ENCODE measurements at places on chromosomes 13 and 19.

GRCh38 chr19:5507065-5507909 is 52.1 kb downstream of the ZNRF4 start:
- DNase-seq, result no peak

DNA sequence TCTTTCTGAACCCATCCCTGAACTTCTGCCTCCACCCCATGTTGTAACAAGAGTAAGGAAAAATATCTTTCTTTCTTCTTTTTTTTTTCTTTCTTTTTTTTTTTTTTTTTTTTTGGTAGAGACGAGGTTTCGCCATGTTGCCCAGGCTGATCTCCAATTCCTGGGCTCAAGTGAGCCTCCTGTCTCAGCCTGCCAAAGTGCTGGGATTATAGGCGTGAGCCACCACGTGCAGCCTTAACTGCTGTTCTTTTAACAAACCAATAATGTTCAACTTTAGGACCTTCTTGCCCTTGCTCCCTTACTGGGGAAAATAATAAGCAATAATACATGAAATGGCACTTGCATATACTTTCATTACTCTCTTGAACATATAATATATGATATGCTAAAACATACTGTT is 19.6 kb downstream of the GPR183 start:
- DNase-seq, result no peak

DNA sequence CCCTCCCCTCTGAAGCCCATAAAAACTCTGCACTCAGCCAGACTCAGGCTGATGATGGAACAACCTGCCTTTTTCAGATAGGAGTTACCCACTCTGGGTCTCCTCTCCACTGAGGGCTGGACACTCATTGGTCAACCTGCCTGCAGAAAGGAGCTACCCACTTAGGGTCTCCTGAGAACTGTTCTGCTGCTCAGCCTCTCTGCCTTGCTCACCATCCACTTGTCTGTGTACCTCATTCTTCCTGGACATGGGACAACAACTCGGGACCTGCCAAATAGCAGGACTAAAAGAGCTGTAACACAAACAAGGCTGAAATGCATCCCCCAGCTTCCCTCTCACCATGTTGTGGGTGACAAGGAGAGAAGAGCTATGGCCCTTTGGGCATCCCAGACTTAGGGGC is 18.4 kb upstream of the RCBTB2 start:
- no peak for DNase-seq

DNA sequence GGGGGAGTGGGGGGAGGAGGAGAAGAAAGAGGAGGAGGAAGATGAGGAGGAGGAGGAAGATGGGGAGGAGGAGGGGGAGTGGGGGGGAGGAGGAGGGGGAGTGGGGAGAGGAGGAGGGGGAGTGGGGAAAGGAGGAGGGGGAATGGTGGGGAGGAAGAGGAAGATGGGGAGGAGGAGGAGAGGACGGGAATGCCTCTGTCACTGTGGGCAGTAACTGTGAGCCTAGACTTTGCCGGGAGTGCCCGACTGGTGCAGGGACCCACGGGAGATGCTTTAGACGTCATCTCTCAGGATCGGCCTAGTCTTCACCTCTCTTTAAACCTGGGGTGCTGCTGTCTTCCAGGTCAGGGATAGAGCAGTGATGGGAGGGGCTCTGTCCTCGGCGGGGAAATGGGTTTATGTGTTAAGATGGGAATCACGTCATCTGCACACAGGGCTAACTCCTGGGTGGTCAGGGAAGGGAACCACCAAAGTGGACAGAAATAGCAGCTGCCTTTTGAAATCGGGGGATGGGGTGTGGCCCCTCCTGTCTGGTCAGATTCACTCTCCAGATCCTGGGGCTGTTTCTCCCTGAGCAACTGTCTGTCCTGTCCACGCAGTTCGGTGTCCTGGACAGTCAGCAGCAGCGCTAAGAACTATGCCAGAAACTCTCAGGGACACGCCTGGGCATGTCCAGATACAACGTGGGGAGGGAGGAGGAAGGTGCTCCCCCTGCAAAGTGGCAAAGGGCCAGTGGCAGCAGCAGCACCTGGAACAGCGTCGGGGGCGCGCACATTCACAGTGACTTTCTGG is 26.9 kb downstream of the GAS6 start:
- no peak for DNase-seq

- no peak for DNase-seq
Measured at GRCh38 chr13:67642657-67643056, 412.5 kb upstream of the PCDH9 start.

- no peak for DNase-seq
Measured at GRCh38 chr19:33366897-33367296, 6.6 kb upstream of the CEBPG start.

DNA sequence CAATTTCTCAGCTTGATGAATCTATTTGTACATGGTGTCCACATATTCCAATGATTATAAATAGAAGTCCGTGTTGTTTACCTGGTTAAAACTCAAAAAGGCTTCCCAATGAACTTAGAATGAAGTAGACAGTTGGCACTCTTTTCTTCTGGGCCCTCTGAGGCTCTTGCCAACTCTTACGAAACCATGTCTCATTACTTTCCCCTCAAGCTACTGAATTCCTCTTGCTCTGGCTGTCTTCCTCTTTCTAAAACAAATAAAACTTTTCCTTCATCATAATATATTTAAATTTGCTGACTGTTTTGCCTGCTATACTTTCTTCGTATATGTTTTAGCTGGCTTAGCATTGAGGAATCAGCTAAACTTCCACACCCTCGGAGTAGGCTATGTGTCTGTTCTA is 139.7 kb downstream of the SLITRK6 start:
- DNase-seq, result no peak

GRCh38 chr13:50945669-50946068 is 36.1 kb downstream of the RNASEH2B start:
- no peak for DNase-seq

DNA sequence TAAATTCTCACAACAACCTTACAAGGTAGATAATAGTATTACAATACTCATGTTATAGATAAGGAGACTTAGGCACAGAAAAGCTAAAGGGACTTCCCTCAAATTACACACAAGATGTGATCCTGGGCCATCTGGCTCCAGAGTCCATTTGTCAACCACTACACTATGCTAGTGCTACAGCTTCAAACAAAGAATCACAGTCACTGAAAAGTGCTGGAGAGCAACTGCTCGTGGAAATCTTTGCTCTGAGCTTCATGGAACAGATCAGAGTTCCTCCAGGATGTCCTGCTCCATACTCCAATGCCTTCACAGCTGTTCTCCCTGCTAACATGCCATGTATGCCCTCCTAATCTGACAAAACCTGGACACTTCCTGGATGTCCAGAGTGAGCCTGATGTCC is 271.2 kb downstream of the ENOX1 start:
- DNase-seq, result no peak

- DNase-seq, result peak; percentile 92
Measured at GRCh38 chr19:18204394-18205199, 755 bp upstream of the RAB3A start.

GRCh38 chr19:28619816-28620429 is 593.0 kb downstream of the UQCRFS1 start:
- no peak for DNase-seq

- peak; percentile 84 for DNase-seq
Measured at GRCh38 chr19:4911786-4912672, 2.7 kb downstream of the UHRF1 start.

DNA sequence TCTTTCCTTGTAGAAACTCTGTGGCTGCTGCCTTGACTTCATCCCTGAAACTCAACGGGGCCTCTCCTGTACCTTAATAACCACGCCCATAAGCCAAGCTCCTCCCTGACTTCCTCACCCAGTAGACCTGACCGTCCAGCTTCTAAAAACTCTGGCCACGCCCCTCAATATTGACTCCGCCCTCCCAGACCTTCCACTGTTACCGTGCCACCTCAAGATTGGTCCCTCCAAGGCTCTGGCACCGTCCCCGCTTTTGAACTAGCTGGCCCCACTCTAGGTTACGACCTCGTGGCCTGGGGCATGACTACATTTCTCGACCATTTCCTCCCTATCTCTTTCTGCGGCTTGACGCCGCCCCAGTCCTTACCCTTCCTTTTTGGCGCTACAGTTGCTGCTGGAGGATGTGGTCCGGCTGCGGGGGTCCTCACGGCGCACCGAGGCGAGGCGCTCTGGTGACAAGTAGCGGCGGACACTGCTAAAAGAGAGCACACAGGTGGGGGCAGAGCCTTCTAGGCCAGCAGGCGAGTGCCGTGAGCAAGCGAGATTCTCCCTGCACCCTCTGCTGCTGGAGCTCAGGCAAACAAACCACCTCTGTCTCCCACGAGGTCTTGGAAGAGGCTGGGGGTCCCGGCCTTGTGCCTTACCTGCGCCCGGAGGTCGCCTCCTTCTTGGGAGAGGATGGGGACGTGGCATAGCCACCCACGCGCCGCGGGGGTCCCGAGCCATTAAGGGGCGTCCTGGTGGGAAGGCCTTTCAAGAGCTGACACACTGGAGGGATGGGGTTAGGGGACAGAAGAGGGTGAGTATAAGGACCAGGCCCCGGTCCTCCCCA is 2.3 kb upstream of the EML2 start:
- no peak for DNase-seq

- peak; percentile 20 for DNase-seq
Measured at GRCh38 chr13:102012299-102013293, 389.3 kb downstream of the FGF14 start.

DNA sequence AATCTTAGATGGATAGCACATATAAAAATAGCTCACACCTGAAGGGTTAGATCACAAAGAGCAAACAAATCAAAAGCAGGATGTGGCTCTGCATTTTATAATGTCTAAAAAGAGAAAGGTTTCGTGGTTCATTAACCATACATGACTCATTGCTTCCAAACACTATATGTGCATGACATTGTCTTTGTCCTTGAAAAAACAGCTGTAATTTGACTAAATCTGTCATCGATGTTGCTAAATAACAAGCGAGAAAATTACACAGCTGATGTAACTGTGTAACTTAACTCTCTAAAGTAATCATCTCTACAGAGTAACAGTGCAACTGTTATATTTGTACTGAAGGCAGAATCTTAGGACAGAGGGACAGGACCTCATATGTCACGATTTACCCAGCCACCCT is 383.1 kb upstream of the GPC6 start:
- no peak for DNase-seq

GRCh38 chr19:46739290-46739771 is 6.5 kb upstream of the FKRP start:
- no peak for DNase-seq

- DNase-seq, result no peak
Measured at GRCh38 chr13:24279327-24280110, 29.9 kb upstream of the C1QTNF9 start.

- DNase-seq, result no peak
Measured at GRCh38 chr13:111280681-111281585, 39.5 kb upstream of the TEX29 start.

DNA sequence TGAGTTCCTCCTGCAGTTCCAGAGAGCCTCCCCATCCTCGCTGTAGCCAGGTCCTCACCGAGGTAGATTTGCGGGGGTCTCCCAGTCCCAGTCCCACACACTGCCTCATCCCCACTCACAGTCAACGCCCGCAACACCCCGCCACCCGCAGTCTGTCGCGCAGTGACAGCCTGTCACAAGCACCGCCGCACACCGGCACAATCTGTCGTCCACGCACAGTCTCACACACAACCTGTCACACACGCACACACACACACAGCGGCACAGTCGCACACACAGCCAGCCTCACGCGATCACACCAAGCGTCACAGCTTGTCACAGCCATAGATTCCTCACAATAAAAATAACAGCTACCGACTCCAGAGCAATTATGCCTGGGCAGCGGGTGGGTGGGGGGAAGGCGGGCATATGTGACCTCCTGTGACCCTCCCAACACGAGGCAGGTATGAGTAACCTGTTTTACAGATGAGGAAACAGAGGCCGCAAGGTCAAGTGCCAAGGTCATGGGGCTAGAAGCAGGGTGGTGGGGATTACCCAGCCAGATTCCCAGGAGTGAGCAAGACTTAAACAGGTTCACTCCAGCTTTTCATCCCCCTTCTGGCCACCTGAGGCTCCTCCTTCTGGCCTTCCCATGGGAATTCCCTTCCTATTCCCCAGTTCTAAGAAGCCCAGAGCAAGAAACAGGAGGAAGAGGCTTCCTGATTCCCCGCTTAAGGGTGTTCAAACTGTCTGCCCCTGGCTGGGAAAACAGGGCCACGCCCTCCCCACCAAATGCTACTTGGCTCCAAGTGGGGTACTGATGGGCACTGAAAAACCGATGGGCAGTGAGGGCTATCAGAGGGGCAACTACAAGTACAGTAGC is 13.9 kb downstream of the NFIX start:
- DNase-seq, result no peak

DNA sequence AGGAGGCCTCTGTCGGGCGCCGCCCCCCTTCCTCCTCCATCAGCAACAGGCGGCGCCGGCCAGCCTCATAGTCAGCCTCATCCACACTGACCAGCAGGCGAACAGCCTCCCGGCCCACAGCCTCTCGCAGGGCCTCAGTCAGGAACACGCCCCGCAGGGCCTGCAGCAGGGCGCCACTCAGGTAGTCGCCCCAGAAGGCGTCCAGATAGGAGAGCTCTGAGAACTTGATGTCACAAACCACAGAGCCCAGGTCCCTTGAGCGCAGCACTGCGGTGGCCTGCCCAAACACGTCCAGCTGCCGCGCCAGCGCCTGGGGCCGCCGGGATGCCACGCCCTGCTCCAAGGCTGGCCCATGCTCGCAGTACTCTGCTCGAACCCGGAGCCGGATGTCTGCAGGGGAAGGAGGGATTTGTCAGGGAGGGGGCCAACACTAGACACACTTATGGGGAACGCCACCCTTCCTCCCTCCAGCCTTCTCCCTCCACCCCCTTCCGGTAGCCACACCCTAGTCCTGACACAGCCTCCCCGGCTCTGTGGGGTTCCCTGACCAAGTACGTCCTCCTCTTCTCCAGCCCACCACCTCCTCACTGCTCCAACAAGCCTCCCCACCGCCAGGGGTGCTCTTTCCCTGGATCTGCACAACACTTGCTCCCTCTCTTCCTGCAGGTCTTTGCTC is 17.9 kb downstream of the DEDD2 start:
- DNase-seq, result no peak

DNA sequence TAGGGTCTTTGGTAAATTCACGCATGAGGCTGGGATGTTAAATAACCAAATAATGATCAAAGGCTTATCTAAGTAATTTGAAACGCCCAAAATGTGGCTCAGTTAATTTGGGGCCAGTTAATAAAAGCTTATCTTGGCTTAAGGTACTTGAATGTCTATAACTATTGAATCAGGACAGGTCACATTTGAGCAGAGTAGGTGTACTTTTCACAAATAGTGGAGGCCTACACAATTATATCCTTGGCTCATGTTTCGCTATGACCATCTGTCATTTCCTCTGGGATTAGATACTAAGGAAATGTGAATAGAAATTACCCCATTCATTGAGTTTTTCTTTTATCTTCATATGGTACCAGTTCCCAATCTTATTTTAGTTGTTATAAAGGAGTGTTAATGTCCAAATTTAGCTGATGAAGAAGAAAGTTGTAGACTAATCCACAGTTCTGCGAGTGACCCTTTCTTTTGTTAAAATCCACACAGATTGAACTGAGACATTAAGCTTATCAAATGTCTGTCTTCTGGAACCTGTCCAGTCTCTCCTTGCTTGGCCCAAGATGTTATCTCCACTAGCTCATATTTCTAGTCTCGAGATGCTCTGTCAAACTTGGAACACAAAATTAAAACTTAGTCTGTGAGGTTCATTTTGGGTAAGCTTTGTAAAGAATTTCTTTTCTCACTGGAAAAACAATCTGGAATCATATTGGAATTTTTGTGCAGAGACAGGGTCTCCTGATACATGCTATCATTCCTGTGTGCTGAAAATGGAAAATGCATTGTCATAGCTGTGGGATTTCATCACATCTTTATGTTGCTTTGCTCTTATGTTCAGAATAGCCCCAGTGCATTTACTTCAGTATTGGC is 31.0 kb downstream of the SLAIN1 start:
- DNase-seq, result no peak

GRCh38 chr13:110562696-110563462 is 1.4 kb upstream of the RAB20 start:
- no peak for DNase-seq
